ENCODE measurements at places on chromosomes 5 and 9.

- H3K4me3 ChIP-seq: no peak overlapping the region
- no peaks in the 10 kb centered on the region for H3K36me3 ChIP-seq
- H3K4me1 ChIP-seq: no peaks in the 10 kb centered on the region
- no peak for DNase-seq
Observed at GRCh38 chr5:6476313-6476661, 27.6 kb downstream of the UBE2QL1 start.

DNA sequence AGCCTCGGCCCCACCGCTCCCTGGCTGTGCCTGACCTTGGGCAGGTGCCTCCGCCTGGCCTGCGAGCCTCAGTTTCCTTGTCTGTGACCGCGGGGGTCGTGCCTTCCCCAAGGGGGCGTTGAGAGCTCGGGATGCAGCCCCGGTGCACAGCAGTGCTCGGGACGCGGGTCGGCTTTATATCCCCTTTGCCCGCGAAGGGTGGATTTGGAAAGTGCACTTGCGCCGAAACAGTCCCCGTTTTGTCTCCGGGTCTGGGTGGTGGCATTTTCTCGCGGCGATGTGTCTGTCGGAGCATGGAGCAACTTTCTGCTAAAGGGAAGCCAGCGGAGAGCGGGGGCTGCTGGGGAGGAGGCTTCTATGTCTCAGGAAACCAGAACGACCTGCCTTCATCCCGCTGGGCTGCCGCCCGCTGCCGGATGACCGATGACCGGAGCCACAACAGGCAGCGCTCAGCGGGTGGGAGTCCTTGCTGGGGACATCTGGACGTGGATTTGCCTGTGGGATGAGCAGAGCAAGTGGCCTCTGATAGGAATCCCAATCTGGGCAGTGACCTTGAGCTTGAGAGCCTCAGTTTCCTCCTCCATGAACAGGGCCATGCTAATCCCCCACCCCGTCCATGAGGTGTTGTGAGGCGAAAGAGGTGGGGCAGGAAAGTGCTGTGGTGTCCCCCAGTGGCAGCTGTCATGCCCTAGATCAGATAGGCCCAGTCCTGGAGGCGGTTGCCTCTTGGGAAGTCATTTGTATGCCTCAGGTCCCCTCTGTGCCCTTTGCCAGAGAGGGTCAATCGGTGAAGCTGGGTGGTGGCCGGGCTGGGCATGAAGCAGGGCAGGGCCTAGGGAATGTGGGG, 651 bp downstream of the HRH2 start:
- no peaks in the 10 kb centered on the region for H3K36me3 ChIP-seq
- peaks cover 6% of the 10 kb centered on the region for H3K4me1 ChIP-seq
- H3K4me3 ChIP-seq: no peak overlapping the region
- H3K27ac ChIP-seq: no peak overlapping the region

GRCh38 chr5:54360089-54360488, 49.7 kb upstream of the ARL15 start:
- no peaks in the 10 kb centered on the region for H3K27me3 ChIP-seq
- H3K4me1 ChIP-seq: peaks cover 35% of the 10 kb centered on the region
- H3K27ac ChIP-seq: peak overlapping the region; percentile 34
- H3K36me3 ChIP-seq: no peaks in the 10 kb centered on the region

- no peak for DNase-seq
- H3K27me3 ChIP-seq: no peaks in the 10 kb centered on the region
Observed at GRCh38 chr5:109908366-109908765, 218.6 kb downstream of the MAN2A1 start.

DNA sequence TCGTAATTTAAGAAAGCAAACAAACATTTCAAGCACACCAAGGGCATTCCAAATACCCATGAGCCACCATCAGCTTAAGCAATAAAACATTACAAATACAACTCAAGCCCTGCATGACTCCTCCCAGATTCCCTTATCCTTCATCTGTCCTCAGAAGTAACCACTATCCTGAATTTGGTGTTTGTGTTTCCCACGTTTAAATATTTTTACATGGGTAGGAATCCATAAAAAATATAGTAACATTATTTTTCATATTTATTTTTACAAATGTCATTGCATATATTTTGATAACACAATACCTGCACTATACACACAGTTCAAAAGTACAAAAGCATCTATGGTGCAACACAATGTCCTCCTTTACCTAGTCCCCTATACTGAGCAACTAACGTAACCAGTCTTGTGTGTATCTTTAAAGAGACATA, 6.4 kb downstream of the PRKAA1 start:
- no peaks in the 10 kb centered on the region for H3K36me3 ChIP-seq
- H3K4me1 ChIP-seq: peaks cover 28% of the 10 kb centered on the region
- no peaks in the 10 kb centered on the region for H3K27me3 ChIP-seq

- peak overlapping the region; percentile 59 for H3K27ac ChIP-seq
- DNase-seq: no peak
- no peaks in the 10 kb centered on the region for H3K27me3 ChIP-seq
- H3K4me1 ChIP-seq: peaks cover 29% of the 10 kb centered on the region
Observed at GRCh38 chr5:17219006-17219422, 1.6 kb downstream of the BASP1 start.

DNA sequence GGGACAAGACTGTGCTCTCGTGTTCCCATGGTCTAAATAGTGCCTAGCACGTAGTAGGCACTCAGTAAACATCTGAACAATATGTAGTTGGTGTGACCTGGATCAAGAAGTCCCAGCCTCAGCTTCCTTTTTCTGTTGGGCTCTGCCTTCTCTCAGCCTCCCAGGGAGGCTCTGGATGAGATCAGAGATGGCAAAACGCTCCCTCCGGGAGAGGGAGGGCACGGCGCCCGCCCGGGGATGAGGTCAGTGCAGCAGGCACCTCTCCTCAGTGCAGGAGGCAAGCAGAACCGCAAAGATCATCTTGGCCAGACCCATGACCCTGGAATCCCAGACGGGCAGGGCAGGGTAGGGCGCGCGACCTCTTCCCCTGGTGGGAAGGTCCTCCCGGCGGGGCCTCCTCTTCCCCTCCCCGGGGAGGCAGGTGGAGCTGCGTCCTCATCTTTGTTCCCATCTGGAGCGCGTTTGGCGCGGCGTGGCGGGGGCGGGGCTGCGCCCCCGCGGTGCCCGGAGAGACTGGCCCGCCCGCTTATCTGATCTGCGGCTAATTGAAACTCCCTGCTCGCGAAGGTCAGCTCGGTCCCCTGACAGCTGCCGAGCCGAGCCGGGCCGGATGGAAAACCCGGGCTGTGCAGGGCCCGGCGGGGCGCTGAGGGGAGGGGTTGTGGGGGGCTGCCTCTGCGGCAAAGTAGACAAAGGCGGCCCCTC, 60.9 kb downstream of the CXXC5 start:
- H3K27ac ChIP-seq: peak overlapping the region; percentile 80
- no peaks in the 10 kb centered on the region for H3K27me3 ChIP-seq
- no peaks in the 10 kb centered on the region for H3K36me3 ChIP-seq
- DNase-seq: peak; percentile 54
- H3K4me3 ChIP-seq: peak overlapping the region; percentile 53

GRCh38 chr9:121807069-121807822, 155.8 kb downstream of the DAB2IP start:
- no peak for DNase-seq
- H3K27ac ChIP-seq: no peak overlapping the region
- H3K4me1 ChIP-seq: no peaks in the 10 kb centered on the region
- no peak overlapping the region for H3K4me3 ChIP-seq
- no peaks in the 10 kb centered on the region for H3K27me3 ChIP-seq

DNA sequence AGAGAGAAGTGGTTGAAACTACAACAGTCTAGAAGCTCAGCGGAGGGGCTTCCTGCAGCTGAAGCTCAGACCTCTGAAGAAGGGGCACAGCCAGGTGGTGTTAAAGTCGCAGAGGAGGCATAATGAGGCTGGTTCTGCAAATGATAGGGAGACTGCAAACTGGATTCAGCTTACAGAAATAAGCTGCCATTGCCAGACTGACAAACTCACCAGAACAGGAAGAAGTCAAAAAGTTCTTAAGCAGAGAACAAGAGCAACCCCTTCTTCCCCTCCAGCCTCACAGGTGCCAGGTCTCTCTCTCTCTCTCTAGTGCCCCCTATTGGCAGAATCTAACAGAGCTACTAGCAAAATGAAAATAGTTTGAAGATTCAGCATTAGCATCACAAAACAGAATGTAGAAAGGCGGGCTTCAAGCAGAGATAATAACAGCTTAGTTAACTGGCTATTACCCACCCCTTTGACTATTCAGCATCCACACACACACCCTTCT, 76.7 kb downstream of the GRAMD2B start:
- H3K27ac ChIP-seq: no peak overlapping the region
- DNase-seq: peak; percentile 24
- no peaks in the 10 kb centered on the region for H3K4me1 ChIP-seq

DNA sequence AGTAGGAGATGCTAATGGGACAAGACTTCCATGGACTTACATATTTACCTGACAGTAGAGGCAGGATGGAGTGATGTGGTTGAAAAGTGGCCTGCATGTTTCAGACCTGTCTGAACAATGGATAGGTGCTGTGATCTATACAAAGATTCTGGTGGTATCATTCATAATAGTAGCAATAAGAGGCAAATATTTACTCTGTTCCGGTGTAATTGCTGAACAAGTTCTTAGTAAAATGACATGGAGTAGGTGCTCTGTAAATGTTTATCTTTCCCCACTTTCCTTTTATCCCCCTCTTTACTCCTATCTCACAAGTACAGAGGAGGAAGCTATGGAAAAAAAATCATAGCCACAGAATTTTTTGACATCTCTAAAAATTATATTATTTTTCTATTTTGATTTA, 159.0 kb upstream of the SLC12A2 start:
- no peak overlapping the region for H3K27ac ChIP-seq
- no peak for DNase-seq
- H3K4me3 ChIP-seq: no peak overlapping the region
- H3K4me1 ChIP-seq: peaks cover 41% of the 10 kb centered on the region

DNA sequence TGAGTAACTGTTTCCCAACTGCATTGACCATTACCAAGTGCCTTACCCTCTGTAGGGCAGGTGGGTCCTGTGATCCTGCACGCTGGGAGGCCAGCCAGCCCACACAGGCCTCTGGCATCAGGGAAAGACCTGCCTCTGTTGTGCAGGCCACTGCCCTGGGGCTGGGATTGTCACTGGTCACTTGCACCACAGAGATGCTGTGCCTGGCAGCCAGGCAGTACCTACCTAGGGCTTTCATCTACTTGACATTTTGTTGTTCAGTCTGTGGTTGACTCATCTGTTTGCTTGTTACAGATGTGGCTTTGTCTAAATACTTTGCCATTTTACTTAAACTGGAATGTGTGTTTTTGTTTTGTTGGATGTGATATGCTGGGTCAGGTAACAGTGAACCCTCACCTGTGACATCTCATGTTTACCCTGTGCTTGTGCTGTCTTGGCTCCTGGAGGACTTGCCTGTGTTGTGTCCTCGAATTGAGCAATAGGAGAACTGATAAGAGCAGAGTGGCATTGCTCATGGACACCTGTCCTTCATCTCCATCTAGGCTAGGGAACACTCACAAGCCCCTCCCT, 32.8 kb downstream of the SECISBP2 start:
- DNase-seq: peak; percentile 26
- H3K36me3 ChIP-seq: no peaks in the 10 kb centered on the region
- H3K27ac ChIP-seq: no peak overlapping the region
- no peaks in the 10 kb centered on the region for H3K4me1 ChIP-seq
- no peak overlapping the region for H3K4me3 ChIP-seq

GRCh38 chr9:15349892-15350761, 43.1 kb upstream of the TTC39B start:
- no peak for DNase-seq
- H3K27ac ChIP-seq: no peak overlapping the region
- H3K27me3 ChIP-seq: no peaks in the 10 kb centered on the region
- H3K36me3 ChIP-seq: no peaks in the 10 kb centered on the region
- peaks cover 2% of the 10 kb centered on the region for H3K4me1 ChIP-seq

Data from Caco-2 (cell line).